Tibial artery (tissue), 4 donors: ENCODE measurements at places on chromosomes 3 and 15.
A peak's percentile ranks its signal among the peaks of the same experiment; 100 is the strongest.

DNA sequence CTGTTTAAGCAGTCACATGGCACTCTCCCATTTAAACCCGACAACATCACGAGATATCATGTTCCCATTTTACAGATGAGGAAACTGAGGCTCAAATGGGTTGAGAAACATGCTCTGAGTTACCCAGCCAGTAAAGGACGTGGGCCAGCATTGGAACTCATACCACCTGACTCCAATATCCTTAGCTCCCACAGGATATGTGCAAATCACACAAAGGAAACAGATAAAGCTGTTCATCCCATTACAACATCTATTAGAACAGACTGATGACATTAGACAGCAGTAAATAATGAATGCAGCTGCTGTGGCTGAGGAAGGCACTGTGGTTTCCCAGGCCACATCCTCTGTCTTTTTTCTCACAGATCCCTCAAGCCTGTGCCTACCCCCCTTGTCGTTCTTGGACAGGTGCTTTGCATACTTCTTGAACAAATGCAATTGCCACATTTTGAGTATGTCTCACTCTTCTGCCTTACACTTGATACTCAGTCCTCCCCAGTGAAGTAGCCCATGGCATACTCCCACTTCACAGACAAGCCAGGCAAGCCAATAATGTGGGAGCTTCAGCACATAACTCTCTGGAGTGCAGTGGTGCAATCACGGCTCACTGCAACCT lies 17.7 kb downstream of the FRMD4B start:
- H3K27me3 ChIP-seq = no peaks in the 10 kb centered on the region
- peak overlapping the region; percentile 31 for H3K27ac ChIP-seq
- H3K36me3 ChIP-seq = no peaks in the 10 kb centered on the region
- no peak overlapping the region for H3K4me3 ChIP-seq
- peaks cover 14% of the 10 kb centered on the region for H3K4me1 ChIP-seq

DNA sequence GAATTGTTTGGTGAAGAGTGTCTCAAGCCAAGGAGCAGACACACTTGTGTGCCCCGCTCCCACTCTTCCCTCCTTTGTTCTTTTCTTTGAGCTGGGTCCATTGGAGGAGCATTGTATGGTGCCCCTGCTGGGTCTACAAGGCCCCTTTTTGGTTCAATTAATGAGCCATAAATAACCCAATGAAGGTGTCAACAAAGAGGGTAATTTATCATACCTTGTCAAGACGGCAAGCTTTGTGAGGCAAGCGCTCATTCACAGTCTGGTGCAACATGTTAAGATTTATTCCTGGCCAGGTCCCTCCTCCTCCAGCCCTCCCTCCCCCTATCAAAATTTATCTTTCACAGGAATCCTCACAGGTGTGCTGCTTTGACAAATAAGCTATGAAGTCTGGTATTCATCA lies 300.1 kb downstream of the RORA start:
- no peak overlapping the region for H3K27ac ChIP-seq
- no peaks in the 10 kb centered on the region for H3K36me3 ChIP-seq
- H3K4me3 ChIP-seq = no peak overlapping the region
- H3K4me1 ChIP-seq = no peaks in the 10 kb centered on the region

DNA sequence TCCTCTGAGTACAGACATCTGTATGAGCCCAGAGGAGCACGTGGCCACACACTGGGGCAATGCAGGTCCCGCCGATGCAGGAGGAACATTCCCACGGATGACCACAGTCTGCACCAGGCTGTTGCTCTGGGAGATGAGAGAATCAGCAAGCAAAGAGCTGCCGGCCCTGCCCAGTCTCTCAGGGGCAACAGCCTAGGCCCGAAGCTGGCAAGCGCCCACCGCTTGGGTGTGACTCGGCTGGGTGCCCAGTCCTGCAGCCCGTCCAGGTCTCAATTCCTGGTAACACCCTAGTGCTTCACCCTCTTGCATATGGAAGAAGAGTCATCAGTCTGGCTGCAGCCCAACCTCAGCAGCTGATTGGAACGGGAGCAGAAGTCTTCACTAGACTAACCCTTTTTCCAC lies 153.7 kb upstream of the HES1 start:
- no peak overlapping the region for H3K27ac ChIP-seq
- H3K4me3 ChIP-seq = no peak overlapping the region
- no peaks in the 10 kb centered on the region for H3K36me3 ChIP-seq
- no peaks in the 10 kb centered on the region for H3K4me1 ChIP-seq
- peak; percentile 75 for DNase-seq

DNA sequence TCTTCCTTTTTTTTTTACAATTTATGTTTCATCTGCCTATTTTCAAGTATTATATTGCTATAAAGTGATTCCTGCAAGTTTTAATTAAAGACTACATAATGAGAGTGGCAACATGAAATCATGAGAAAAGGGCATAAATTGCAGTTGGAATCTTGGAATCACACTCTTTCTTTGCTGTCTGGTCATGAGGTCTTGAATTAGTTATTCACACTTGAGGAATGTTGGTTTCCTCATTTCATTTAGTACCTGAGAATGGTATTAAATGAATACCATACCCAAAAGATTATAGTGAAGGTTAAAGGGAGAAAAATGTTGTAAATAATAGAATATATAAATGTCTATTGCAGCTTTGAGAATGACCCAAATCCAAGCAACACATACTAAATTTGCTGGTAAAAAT lies 25.8 kb upstream of the CNTN3 start:
- DNase-seq = no peak
- H3K36me3 ChIP-seq = no peaks in the 10 kb centered on the region
- H3K27ac ChIP-seq = no peak overlapping the region
- H3K4me1 ChIP-seq = no peaks in the 10 kb centered on the region
- H3K27me3 ChIP-seq = no peaks in the 10 kb centered on the region

- no peaks in the 10 kb centered on the region for H3K27me3 ChIP-seq
- H3K4me1 ChIP-seq = no peaks in the 10 kb centered on the region
- no peaks in the 10 kb centered on the region for H3K36me3 ChIP-seq
- no peak overlapping the region for H3K4me3 ChIP-seq
- DNase-seq = peak; percentile 43
Observed at GRCh38 chr3:49620728-49621127, 53.4 kb upstream of the APEH start.

GRCh38 chr3:30555968-30556367 lies 50.4 kb upstream of the TGFBR2 start:
- H3K27ac ChIP-seq = no peak overlapping the region
- H3K4me1 ChIP-seq = no peaks in the 10 kb centered on the region
- no peaks in the 10 kb centered on the region for H3K36me3 ChIP-seq
- H3K27me3 ChIP-seq = no peaks in the 10 kb centered on the region
